Psoas muscle (tissue), 8 donors: ENCODE measurements at places on chromosomes 13 and 19. TPM values are rescaled to one million over a fixed set of nuclear protein-coding genes. Genes with fewer than 3 reads are reported as not detected.

- no peak for DNase-seq
These were observed 28.5 kb downstream of the RFC3 start for GRCh38 chr13:33846303-33847062.

DNA sequence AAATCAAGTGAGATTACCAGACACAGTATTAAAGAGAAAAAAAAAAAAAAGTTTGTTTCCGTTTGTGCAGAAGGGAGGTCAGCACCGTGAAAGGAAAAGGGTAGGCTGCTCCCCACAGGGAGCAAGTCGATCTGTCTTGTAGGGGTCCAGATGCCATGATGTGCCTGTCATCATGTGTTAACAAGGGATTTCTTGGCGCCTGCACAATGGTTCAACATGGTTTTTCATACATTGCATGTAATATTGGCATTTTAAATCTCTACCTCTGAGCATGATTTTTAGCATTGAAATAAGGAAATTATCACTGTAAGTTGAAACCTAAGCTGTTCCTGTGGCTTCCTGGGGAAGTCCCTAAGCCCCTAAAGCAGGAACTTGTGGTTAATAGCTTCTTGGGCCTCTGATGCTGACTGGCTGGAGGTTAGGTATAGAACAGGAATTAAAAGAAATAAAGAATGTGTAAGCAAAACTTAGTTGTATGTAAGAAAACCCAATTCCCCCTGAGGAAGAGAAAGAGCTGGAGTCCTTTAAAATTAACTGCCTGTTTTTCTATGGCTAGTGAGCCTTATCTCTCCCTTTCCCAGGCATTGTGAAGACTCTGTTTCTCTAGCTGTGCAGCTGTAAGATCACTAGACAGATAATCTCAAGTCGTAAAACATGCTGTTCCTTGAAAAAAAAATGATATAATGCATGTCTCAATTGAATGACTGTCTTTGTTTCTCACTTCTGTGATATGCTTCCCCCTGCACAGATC is 7.4 kb upstream of the FCGBP start:
- DNase-seq, result no peak

DNA sequence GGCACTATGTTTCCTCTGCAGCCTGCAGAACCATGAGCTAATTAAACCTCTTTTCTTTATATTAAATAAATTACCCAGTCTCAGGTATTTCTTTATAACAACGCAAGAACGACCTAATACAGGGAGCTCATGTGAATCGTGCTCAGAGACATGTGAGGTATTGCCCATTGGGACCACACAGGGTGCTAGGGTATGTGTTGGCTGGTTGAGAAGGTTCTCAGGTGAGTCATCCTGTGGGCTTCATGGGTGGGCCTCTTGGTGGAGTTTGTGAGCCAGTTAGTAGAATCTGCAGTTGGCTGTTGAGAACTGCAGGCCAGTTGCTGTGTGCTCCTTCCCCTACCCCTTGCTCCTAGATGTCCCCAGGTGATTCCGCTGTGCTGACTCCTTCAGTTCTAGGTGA is 163.0 kb downstream of the HS6ST3 start:
- no peak for DNase-seq

DNA sequence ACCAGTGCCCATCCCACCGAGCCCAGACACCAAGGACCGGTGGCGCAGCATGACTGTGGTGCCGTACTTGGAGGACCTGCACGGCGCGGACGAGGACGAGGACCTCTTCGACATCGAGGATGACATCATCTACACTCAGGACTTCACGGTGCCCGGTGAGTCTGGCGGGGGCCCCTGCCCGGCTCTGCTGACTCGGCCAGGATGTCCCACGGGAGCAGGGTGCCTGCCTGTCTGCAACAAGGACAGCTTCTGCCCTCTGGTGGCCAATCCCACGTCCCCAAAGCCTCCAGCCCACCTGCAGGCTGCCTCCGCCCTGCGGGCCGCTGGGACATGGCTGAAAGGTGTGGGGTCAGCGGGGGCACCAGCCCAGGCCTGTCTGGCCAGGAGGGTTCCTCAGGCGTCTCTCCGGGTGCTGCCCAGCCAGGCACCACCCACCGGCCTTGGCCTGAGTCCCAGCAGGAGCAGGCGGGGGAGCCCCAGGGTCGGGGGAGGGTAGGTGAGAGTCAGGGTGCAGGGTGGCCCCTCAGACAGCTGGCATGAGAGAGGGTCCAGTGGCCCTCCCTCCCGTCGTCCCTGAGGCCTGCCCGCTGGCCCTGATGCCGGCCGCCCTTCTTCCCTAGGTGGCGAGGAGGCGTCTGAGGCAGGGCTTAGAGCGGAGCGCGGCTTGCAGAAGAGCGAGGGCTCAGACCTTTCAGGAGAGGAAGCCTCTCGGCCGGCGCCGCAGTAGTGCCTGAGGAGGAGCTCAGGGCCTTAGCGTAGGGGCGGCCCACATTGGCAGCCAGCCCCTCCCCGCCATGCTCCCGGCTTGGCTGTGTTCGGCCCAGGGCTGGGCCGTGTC is 14.6 kb downstream of the CBARP start:
- no peak for DNase-seq

DNA sequence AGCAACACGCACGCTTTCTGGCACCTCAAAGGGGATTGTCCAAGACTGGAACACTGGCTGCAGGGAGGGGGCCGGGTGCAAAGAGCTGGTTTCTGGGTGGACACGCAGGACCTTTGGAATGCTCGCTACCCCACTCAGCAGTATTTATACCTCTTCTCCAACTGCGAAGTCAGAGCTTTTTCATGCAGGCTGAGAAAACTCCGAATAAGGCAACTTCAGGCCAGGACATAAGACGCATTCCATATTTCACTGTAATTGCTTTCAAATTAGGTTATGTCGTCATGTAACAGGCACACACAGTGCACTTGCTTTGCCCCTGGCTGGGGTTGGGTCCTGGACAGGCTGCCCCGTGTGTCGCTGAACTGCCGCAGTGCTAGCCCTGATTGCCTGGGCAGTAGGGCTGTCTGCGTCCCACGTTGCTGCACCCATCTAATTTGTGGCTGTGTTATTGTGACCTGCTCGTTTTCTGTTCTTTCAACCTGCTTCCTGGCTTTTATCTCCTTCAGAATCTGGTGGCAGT is 44.5 kb downstream of the ACTN4 start:
- DNase-seq, result peak; percentile 85

- DNase-seq, result no peak
These were observed 26.3 kb downstream of the CEBPA start for GRCh38 chr19:33275933-33276619.

DNA sequence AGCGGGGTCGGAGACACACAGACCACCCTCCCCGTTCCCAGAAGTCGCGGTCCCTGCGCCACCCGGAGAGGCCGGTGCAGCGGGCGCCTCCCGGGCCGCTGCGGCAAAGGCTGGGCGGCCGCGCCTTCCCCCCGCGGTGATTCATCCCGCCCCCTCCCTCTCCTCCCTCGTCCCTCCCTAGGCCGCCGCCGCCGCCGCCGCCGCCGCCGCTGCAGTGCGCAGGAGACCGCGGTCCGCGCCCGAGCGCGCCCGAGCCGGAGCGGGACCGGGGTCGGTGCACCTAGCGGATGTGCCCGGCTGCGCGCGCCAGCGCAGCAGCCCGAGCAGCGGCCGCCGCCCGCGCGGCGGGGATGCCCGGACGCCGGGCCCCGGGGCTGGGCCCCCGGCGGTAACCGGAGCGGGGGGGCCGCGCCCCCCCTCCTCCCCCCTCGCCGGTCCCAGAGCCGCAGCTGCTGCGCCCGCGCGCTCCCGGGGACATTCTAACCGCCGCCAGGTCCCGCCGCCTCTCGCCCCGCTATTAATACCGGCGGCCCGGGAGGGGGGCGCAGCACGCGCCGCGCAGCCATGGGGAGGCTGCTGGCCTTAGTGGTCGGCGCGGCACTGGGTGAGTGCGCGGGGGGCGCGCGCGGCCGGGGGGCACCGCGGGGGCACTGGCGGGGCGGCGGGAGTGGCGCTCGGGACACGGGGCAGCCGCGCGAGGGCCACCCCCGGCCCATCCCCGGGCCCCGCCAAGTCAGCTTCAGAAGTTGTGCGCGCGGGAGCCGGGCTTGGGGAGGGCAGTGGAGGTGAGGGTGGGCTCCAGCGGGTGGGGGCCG is at the start of gene SCN1B:
Gene SCN1B, plus strand, starts transcription at position 214 of the 815 bp plus-strand sequence. Its CDS starts 351 bp downstream, at position 565.
- peak; percentile 83 for DNase-seq

Gene NOVA2
- 4.3 TPM for total RNA-seq

Gene SPACA4
- not detected for total RNA-seq

Gene TSEN34
- 18.2 TPM for total RNA-seq
